ENCODE measurements at places on chromosomes 1 and 21. TPM values are rescaled to one million over a fixed set of nuclear protein-coding genes. Genes with fewer than 3 reads are reported as not detected.
A peak's percentile ranks its signal among the peaks of the same experiment; 100 is the strongest.

GRCh38 chr1:220746851-220747250, 1.3 kb upstream of the MTARC2 start:
- no peak for DNase-seq

The RBP7 gene
- 6.2 TPM for total RNA-seq

DNA sequence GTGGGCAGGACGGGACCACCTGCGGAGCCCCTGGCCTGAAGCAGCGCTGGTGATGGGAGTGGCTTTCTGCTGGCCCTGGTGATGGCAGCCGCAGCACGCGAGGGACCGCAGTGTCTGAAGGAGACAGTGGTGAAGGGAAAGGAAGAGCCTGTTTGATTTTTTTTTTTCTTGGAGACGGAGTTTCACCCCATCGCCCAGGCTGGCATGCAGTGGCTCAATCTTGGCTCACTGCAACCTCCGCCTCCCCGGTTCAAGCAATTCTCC, 40.2 kb upstream of the TRAPPC10 start:
- DNase-seq = no peak

The FMO4 gene
- total RNA-seq = 10.2 TPM

The IVL gene
- total RNA-seq = 7.7 TPM

DNA sequence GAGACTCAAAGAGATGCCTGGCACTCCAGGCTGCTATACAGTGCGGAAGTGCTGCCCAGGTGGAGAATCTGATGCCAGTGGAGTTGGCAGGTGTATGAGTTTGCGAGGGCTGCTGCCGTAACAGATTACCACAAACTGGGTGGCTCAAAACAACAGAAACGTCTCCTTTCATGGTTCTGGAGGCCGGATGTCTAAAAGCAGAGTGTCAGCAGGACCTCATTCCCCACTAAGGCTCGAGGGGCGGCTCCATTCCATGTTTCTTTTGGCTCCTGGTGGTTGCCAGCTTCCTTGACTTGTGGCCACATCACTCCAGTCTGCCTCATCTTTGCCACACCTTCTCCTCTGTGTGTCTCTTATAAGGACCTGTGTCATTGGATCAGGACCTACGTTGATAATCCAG, 10.0 kb downstream of the RCSD1 start:
- DNase-seq = no peak

The DAB1 gene
- total RNA-seq = 2.5 TPM

- DNase-seq = no peak
Measured at GRCh38 chr1:2580691-2581090, 5.9 kb upstream of the PRXL2B start.

GRCh38 chr1:91148641-91149069, 126.8 kb upstream of the ZNF644 start:
- peak; percentile 62 for DNase-seq

GRCh38 chr1:6873298-6874015, 88.2 kb downstream of the CAMTA1 start:
- no peak for DNase-seq

The MAGI3 gene
- total RNA-seq = 31.1 TPM

DNA sequence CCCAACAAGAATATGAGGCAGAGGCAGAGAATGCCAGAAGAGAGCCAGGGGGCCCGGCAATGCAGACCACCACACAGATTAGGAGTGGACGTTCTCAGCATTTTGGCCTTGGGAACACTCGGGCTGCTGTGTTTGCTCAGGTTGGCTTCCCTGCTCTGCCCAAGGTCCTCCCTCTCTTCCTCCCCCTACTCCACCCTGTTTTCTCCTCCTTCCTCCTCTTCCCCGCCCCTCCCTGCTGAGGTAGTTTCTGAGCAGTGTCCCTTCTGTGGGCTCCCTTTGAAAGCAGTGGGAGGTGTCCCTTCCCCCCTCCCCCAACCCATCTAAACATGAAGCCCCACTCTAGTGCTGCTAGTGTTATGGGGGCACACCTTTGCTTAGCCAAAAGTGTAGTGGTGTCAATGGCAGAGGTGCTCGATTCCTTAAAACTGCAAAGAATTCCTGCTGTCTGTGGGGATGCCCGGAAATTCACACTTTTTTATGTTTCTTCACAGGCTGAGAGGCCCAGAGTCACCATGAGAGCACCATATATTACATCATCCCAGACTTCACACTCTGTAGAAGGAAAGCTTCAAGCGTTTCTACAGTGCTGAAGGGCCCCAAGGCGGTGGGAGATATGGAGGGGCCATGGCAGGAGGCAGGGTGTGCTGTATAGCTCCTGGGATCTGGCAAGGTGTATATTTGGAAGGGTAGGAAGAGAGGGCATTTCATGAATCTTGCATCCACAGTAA, at the start of gene HHIPL2:
Gene HHIPL2 (minus strand): TSS at position 161 of the 728 bp plus-strand sequence. CDS start 60 bp downstream, at position 101.
- DNase-seq = no peak

- DNase-seq = no peak
Measured at GRCh38 chr1:173268786-173269277, 61.7 kb upstream of the TNFSF4 start.

The RGS16 gene
- 10.3 TPM for total RNA-seq

DNA sequence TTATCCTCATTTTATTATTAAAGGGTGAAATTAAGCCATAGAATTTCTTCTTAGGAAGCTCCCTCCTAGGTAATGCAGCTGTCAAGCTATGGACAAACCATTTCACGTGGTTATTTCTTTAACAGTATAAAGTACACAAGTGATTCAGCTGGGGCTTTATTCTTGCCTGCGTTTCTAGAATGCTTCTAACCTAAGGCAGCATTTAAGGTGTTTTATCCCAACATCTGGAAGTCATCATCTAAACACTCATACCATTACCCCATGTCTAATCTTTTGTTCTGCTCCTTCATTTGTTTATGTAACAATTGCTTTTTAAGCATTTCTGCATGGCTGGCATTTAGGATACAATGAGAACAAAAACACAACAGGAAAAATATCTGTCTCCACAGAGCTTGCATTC, 829.2 kb upstream of the ADAMTS5 start:
- peak; percentile 61 for DNase-seq

The LRRC40 gene
- total RNA-seq = 26.0 TPM

The NBPF19 gene
- total RNA-seq = 22.2 TPM

GRCh38 chr1:23110391-23110790, 58.3 kb downstream of the LUZP1 start:
- DNase-seq = no peak

DNA sequence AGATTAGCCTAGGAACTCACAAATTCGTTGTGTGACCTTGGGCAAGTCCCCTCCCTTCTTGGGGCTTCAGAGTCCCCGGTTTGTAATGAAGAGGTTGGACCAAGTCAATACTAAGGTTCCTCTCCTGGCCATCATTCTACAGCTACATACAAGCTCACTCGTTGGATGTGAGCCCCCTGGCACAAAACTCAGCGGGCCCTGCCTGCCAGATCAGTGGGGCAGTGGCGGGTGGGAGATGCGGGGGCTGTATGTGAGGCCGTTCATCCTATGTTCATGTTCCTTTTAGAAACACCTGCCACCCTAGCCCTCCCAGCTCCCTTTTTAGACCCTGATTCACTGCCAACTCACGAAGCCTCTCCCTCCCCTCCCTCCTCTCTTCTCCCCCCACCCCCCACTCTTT, 2.1 kb downstream of the DLGAP3 start:
- no peak for DNase-seq

The NHLH1 gene
- total RNA-seq = not detected

The MNDA gene
- 5.9 TPM for total RNA-seq
